ENCODE measurements at places on chromosomes 16 and 17.
A peak's percentile ranks its signal among the peaks of the same experiment; 100 is the strongest.

DNA sequence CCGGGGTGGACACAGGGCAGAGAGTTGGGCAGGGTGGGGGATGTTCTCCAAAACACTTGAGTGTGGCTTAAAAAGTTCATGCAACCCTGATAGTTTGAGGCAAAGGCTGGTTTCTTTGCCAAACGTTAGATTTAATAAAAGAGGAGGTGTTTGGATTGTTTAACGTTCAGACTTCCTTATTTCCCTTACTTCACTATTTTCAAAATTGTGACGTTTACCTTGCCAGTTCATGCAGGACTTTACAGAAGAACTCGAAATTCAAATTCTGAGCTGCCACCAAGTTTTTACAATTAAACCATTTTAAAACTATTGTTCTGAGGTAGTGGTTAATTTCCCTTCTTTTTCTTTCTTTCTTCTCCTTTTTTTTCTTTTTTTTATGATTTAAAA is 5.5 kb downstream of the SEC14L1 start:
- no peak for DNase-seq

- no peak for DNase-seq
Observed at GRCh38 chr16:6020162-6020985, 922.8 kb upstream of the EEF2KMT start.

- no peak for DNase-seq
Observed at GRCh38 chr16:1093284-1094123, 2.5 kb downstream of the C1QTNF8 start.

GRCh38 chr17:63138713-63139112 is 172.7 kb downstream of the TANC2 start:
- no peak for DNase-seq

DNA sequence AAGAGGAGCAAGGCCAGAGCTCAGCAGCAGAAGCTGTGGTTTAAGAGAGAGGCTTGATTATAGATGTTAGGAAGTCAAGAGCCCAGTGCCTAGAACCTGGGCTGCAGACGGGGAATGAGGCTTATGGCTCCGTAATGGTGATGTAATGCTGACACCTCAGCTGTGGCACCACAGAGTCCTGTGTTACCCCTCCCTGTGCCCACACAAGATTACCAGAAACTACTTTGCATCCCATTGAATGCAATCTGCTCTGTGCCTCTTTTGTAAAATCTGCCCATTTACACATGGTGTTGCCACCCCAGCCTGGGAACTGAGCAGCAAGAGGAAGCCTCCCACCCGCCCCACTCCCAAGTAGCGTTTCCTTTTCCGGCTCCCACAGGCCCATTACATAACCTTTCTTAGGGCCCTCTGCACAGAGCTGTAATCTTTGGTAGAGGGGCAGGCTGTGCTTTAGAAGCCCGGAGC is 57.0 kb downstream of the PITPNC1 start:
- no peak for DNase-seq

DNA sequence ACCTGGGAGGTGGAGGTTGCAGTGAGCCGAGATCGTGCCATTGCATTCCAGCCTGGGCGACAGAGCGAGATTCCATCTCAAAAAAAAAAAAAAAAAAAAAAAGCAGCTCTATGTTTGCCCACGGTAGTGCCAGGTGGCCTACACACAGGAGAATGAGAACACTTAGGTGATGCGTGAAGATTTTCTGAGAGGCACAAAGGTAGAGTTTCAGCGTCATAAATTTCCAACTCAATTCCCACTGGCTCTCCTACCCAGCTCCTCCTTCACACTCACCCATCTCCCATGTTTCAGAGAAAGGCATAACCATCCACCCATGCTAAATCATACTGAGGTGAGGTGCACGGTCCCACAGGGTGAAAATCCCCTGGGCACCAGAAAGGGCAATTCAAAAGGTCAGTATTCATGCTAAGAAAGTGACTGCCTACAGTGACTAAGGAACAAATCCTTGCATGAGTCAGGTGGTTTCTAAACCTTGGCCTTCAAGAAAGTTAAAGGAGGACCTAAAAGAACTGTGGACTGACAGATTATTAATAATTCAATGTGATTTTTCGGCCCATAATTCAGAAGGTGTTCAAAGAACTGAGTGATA is 4.8 kb downstream of the DCAKD start:
- DNase-seq, result no peak

DNA sequence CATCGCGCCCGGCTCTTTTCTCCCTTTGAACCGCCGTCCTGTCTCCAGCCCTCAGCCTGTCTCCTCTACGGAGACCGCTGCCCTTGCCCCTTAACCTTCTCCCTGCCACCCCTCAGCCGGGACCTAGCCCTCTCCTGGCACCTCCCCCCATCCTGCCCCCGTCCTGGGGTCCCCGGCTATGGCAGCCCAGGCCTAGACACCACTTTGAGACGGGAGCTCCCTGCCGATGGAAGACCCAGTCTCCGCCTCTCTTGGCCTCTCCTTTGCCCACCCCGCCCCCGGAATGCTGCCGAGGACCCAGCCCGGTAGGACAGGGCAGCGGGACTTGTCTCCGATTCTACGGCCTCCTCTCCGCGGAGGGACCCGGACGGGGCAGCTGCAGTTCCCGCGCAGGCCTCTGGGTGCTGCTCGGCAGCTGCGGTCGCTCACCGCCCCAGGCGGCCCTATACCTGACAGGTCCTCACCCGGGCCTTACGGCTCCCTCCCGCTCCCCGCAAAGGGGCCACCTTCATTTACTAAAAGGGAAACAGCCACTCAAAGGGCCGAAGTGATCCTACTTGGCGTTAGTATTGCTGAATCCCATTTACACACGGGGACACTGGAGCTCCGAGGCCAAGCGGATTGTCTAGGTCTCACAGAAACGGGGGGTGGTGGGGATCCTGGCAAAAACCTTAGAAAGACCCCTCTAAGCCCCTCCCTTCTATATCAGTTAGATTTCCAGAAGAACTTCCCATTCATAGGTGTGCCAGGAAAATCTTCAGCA is 32.6 kb upstream of the TAC4 start:
- DNase-seq, result peak; percentile 91

- DNase-seq, result peak; percentile 17
Observed at GRCh38 chr17:77604301-77604972, 354.1 kb upstream of the TNRC6C start.

DNA sequence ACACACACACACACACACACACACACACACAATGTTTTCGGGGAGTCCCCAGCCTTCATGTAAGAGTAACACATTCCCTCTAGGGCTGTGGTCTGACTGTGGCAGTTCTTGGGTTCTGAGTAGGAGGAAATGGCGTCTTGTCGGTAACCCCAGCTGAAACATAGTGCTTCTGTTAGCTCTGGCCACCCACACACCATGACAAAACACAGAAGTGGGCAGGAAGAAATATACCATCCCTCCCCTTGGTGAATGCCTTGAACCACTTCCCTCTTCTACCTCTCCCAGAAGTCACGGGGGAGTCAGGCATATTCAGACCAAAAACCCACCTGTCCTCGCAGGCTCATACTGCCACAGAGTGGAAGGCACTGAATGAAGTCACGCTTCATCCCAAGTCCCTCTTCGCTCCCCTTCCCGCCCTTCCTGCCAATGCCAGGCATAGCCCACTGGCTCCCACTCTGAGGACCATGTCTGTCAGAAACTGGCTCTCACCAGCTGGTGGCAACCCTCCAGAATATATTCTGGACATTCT is 11.5 kb downstream of the SLC35B1 start:
- DNase-seq, result no peak

DNA sequence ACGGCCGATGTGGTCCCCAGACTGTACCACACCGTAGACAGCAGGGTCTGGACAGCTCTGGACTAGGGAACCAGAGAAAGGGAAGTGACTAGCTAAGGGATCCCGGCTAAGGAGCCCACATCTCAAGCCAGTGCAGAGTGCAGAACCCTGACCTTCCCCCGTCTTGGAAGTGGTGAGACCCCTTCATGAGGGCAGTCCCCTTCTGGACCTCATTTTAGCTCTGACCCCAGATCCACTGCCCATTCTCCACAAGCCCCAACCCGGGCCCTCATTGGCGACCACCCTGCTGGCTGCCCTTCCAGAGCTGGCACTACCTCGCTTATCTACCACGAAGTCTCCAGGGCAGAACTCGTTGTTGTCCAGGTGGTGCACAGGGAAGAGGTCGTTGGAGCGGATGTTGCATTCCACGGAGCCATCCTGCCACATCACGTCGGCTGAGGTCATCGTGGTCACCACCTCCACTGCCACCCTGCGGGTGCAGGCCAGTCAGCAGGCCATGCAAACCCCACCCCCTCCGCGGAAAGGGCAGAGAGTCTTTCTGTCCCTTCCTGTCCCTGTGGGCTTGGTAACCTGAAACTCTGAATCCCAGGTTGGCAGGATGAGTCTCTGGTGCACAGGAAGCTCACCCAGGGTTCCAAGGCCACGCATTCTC is 14.2 kb downstream of the SPHK1 start:
- no peak for DNase-seq

- no peak for DNase-seq
Observed at GRCh38 chr17:32503251-32504165, 16.7 kb downstream of the CDK5R1 start.

- no peak for DNase-seq
Observed at GRCh38 chr16:11211977-11212797, 43.8 kb downstream of the SOCS1 start.

DNA sequence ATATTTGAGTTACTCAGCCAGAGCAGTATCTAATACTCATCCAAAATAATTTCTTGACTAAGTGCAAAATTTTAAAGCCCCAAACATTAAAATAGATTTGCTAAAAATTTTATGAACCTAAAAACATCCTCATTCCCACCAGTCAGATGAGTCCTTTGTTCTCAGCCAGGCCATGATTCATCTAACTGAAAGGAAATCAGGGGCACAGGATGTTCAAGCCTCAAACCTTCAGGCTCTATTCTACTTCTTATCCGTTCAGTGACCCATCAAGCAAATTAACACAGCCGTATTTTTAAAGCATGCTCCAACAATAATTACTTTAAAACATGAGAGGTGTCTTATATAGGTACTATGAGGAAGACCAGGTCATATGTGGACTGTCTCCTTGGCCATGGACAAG is 176.5 kb upstream of the MON1B start:
- DNase-seq, result no peak
